ENCODE measurements at places on chromosomes 7 and 10.

DNA sequence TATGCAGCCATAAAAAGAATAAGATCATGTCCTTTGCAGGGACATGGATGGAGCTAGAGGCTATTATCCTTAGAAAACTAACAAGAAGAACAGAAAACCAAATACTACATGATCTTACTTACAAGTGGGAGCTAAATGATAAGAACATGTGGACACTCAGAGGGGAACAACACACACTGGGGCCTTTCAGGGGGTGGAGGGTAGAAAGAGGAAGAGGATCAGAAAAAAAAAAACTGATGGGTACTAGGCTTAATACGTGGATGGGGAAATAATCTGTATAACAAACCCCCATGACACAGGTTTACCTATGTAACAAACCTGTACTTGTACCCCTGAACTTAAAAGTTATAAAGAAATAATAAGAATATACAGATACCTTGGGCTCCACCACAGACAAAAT, 514.2 kb downstream of the ARL4A start:
- no peak for DNase-seq

DNA sequence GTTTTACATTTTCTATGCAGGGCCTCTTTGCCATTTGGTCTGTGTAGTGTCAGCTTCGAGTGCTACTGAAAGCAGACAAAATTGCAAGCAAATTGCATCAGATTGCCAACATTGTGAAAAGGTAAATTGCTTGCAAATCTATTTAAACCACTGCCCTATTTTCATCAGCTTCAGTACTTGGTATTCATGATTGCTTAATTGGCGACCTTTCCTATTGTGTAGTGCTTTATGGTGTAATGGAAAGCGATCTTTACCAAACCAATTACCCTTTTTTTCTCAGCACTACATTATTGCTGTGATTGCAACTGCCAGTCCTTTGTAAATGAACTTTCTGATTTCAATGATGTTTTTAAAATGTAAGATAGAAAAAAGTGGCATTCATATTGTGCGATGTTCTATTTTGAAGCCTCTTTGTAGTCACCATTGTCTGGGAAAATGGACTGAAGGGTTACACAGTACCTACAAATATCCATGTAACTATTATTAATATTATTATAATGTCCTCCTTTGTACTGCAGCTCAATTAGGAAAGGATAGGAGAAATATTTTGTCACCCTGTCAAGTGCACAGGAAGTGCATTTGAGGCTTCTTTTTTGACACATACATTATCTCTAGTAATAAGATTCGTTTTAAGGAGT, 177.7 kb upstream of the SP8 start:
- DNase-seq = no peak

DNA sequence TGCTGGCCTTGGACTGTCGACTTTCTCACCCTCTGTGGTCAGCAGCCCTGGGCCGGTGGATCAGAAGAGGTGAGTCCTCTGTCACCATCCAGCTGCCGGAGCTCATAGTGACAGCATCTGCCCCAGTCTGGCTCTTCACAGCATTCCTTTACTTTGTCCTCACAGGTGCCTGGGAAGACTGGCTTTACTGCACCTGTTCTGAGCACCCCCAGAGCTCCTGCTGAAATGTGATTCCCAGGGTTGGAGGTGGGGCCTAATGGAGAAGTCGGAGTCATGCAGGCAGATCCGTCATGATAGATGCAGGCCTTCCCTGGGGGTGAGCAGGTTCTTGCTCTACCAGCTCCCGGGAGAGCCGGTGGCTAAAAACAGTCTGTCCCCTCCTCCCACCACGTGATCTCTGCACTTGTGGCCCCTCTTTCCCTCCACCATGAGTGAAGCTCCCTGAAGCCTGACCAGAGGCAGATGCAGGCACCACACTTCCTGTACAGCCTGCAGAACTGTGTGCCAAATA, 171.5 kb downstream of the ZMYND11 start:
- DNase-seq = no peak

- DNase-seq = peak; percentile 31
Measured at GRCh38 chr10:99560277-99561126, 27.8 kb downstream of the NKX2-3 start.

DNA sequence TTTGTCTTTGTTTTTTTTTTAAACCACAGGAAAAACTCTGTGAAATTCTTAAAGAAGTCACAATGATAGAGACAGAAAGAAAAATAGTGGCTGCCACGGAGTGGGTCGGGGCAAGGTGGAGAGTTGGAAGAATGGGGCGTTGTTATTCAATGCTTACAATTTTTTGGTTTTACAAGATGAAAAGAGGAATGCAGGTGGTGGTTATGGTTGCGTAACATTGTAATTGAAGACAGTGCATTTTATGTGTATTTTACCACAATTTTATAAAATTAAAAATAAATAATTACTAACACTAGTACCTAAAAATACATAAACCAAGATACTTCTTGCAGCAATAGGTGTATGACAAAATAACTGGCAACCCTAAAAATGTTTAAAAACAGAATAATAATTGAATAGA, 76.9 kb upstream of the VOPP1 start:
- no peak for DNase-seq

GRCh38 chr7:128697302-128697905, 25.3 kb downstream of the GARIN1A start:
- DNase-seq = peak; percentile 5

GRCh38 chr7:4962872-4963775, 4.1 kb upstream of the MMD2 start:
- no peak for DNase-seq

DNA sequence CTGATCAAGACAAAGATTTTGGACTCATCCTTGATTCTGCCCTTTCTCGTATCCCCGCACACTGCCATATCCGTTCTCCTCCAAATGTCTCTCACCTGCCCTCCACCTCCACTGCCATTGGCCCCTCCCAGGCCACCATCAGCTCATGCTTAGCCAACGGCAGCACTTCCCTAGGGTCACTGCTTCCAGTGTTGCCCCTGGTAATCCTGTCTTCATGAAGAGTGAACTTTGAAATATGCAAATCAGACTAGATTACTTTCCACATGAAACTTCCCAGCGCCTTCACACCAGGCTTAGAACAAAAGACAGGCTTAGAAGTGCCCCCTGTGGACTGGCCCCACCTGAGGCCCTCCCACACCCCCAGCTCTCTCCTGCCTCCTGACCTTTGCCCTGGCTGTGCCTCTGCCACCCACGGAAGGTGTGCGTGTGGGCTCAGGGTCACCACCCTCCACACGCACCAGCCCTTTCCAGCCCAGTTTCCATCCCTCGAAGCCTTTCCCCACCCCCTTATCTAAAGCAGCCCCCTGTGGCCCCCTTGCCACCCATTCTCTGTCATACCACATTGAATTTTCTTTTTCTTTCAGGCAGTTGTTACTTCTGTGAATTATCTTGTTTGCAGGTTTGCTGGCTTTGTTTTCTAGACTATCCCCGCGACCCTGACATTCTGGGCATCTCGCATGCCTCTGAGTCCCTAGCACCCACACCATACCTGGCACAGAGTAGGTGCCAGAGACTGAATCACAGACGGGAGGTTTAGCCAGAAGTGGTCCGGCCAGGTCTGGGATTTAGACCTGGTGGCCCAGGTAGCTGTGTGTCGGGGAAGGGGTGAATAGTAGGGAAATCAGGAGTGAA, 26.8 kb upstream of the C10orf53 start:
- DNase-seq = no peak

DNA sequence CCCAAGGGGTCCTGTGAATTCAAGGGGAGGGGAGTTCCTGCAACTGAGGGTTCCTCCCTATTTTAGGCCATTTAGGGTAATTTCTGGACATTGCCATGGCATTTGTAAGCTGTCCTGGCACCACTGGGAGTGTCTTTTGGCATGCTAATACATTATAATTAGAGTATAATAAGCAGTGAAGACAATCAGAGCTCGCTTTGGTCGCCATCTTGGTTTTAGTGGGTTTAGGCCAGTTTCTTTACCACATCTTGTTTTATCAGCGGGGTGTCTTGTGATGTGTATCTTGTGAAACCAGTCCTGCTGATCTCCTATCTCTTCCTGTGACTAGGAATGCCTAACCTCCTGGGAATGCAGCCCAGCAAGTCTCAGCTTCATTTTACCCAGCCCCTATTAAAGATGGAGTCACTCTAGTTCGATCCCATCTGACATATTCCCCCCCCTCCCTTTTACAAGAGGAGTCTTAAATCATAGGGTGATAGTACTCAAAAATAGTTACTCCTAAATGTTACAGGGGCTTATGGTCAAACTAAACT, 43.2 kb downstream of the SVOPL start:
- no peak for DNase-seq

DNA sequence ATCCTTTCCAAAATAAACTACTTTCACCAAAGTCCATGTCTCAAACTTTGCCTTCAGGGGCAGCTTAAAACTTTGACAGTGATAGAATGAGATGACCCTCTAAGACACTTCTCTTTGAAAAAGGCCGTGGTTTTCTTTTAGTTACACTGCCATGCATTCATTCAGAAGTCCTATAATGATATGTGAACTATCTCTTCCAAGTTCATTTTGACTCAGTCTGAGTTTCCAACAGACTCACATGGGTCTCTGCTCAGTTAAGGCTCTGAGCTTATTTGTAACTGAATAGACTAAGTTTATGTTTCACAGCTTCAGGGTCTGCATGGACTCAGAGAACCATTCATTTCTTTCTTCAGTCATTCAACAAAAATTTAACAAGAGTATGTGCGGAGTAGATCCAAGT, 208.9 kb upstream of the PRSS1 start:
- DNase-seq = no peak

DNA sequence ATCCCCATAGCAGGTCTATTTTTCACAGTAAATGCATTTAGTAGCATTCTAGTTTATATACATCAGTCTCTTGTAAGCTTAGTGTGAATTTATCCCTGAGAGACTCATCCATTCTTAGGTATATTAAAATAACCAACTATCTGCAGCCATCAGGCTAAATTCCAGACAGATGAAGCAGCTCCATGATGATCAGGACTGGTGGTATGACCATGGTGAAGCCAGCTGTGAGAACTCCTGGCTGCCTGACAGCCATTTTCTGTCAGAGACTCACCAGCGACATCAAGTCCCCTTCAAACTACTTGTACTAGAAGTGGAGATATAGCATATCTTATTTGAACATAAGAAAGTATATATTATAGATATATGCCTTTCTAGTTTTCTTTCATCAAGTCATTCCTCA, 70.3 kb upstream of the GSDME start:
- no peak for DNase-seq

- DNase-seq = no peak
Measured at GRCh38 chr7:101390901-101391301, 28.2 kb downstream of the COL26A1 start.

- DNase-seq = no peak
Measured at GRCh38 chr10:102870221-102870620, 951 bp downstream of the AS3MT start.

DNA sequence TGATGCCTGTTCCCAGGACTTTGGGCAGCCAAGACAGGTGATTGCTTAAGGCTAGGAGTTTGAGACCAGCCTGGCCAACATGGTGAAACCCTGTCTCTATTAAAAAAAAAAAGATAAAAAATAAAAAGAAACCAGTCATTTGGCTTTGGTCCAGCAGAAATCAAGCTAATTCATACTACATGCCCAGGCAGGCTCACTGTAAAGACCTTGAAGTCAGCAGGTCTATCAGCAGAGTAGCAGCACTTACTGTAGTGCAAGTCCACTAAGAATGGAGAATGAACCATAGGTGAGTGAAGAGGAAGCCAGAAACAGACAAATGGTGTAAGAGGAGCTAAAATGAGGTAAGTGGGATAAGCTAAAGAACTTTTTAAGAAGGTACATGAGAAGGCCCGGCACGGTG, 24.7 kb downstream of the PSPH start:
- DNase-seq = no peak

GRCh38 chr10:118701529-118702323, 53.0 kb downstream of the CACUL1 start:
- no peak for DNase-seq

DNA sequence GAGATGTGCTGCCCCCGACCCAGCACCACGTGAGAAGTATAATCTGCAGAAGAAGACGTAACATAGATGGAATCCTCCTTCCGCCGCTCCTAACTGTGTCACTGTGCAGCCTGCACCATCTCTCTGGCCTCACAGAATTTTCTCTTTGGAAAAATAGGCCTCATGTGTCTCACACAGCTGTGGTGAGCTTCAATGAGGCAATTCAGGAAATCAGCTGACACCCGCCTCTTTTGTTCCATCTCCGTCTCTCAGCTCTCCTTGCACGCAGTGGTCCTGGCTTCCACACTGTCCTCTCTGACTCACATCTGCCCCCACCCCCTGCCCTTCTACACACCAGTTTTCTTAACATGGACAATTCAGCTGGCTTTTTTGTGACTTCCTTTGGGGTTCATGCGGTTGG, 7.2 kb downstream of the C10orf90 start:
- DNase-seq = no peak
